RCC 7860 (cell line): ENCODE measurements at places on chromosomes 3 and 15.

DNA sequence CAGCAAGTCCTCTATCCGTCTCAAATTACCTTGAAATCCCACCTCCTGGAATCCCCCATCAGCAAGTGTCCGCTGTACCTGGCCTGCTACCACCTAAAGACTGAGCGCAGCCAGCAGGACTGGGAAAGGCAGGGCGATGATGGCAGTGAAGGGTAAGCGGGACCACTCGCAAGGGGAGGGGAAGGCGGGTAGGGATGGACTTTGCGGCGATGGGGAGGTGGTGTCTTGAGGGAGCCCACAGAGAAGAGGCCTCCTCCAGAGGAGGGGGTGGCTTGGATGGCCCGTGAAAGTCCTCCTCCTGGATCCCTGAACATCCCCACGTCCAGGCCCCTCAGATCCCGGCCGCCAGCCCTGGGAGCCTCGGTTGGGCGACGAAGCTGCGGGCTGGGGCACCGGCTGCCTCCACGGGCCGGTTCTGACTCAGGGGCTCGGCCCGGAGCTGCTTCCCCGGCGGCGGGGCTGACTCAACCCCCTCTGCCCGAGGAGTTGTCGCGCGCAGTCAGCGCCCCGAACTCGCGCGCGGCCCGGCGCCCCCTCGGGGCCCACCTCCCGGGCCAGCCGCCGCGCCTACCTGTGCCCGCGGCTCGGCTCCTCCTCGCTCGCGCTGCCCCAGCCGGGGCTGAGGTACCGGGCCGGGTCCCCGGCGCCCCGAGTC lies 512 bp downstream of the LARP6 start:
- DNase-seq, result peak; percentile 53

DNA sequence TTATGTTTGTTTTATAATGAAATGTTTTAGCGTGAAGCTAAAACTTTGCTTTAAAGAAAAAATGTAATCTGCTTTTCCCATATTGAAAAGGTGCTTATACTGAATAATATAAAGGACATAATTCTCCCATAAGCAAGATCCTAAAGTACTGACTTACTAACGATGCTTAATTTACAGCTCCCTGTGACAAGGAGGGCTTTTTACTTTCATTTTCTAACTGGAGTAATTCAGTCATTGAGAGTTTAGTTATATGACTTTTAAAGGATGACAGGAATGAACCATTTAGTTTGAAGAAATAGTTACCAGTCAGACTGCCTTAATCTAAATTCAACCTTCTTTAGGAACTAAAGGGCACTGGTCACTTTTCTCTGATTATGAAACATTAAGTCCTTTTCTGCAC lies 19.3 kb upstream of the ZPLD1 start:
- no peak for DNase-seq

DNA sequence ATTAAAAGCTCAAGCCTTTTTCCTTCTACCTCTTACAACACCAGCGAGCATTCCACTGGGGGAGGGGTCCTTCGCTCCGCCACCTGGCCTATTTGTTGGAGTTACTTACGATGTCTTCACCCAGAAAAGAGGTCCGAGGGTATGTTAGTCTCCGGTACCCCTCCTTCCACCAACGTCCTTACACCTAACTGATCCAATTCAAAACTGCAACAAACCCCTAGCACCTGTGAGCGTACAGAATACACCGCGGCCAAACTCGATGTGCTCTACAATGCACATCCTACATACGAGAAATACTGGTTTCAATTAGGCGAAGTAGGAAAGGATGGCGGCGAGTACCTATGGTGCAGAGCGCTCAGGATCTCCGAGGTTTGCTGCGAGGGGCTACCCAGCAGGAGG lies 944 bp downstream of the SLITRK3 start:
- no peak for DNase-seq

DNA sequence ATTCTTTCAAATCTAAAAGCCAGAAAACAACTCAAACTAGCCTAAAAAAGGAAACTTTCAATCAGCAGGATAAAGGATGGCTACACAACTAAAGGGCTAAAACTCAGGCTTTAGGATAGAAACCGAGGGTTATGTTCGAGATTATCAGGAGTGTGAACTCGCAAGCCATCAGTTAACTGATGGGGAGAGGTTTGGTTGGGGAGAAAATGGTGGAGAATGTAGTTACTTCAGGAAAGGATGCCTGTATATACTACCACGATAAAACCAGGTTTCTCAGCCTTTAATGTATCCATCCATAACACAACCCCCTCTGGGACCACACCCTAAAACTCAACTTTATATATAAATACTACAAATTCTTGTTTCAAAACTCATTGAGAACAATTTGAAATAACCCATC lies 22.2 kb downstream of the TRA2B start:
- no peak for DNase-seq

DNA sequence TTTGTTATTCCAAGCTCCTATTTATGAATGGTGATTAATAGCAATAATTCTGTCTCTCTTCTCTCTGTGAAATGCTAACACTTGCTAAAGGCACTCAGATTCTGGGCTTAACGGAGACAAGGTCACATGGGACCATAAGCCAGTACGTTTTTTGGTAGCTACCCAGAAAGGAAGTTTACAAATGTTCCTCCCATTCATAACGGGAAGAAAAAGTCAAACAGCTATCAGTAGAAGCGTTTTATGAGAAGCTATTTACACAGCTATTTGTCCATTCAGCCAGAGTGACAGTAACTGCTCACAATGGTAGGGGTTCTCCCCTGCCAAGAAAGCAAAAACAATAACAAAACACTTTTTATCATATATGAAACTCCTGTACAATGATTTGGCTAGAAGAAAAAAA lies 51.5 kb downstream of the ZMAT3 start:
- no peak for DNase-seq

DNA sequence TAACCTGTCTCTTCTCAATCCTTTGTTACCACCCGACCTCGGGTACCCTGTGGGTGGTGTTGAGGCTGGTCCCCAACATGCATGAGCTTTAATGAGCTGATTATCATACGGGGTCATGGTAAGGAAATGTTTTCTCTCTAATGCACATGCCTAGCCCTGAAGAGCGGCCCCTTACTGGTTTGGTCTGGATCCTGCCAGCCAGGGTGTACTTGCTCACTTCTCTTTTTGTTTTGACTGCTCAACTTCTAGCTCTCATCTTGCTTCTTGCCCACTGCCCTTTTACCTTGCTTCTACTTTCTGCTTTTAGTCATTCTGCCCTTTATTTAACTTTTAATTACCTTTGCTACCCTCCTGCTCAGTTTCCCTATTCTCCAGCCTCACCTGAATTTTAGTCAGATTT lies 44.3 kb upstream of the ACAD9 start:
- DNase-seq, result no peak

DNA sequence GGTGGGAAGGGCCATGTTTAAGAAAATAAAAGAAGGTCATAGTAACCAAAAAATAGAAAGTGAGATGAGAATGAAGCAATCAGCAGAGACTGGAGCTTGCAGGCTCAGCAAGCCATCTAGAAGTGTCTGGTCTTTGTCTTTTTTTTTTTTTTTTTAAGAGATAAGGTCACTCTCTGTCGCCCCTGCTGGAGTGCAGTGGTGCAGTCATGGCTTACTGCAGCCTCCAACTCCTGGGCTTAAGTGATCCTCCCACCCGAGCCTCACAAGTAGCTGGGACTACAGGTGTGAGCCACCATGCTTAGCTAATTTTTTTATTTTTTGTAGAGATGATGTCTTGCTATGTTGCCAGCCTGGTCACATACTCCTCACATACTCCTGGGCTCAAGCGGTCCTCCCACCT lies 36.2 kb downstream of the GXYLT2 start:
- DNase-seq, result no peak
